ENCODE measurements at places on chromosomes 7 and 10. TPM values are rescaled to one million over a fixed set of nuclear protein-coding genes. Genes with fewer than 3 reads are reported as not detected.
A peak's percentile ranks its signal among the peaks of the same experiment; 100 is the strongest.

DNA sequence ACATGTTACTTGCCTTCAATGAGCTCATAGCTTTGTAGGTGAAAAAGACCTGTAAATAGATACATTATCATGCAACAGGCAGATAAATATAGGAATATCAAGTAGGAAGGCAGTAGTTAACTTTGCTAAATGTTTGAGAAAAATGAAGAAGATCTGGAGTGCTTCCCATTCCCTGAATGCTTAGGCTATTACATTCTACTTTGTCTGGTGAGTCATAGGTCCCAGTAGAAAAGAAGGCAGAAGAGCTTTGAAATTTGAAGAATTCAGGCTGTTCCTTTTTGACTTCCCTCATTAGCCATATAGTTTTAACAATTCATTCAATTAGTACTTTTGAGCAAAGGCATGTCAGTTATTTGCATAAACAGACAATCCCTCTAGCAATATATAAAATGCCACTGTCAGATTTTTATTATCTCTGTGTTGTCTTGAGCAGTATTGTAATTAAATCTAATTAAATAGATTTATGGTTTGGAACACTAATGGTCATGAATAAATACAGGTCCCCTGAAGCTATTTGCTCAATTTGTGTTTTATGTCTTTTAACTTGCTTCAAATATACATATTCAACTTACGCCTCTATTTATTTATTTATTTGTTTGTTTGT is 875.0 kb downstream of the REEP3 start:
- DNase-seq, result no peak

- DNase-seq, result no peak
Measured at GRCh38 chr7:18886832-18887231, 230.6 kb downstream of the TWIST1 start.

DNA sequence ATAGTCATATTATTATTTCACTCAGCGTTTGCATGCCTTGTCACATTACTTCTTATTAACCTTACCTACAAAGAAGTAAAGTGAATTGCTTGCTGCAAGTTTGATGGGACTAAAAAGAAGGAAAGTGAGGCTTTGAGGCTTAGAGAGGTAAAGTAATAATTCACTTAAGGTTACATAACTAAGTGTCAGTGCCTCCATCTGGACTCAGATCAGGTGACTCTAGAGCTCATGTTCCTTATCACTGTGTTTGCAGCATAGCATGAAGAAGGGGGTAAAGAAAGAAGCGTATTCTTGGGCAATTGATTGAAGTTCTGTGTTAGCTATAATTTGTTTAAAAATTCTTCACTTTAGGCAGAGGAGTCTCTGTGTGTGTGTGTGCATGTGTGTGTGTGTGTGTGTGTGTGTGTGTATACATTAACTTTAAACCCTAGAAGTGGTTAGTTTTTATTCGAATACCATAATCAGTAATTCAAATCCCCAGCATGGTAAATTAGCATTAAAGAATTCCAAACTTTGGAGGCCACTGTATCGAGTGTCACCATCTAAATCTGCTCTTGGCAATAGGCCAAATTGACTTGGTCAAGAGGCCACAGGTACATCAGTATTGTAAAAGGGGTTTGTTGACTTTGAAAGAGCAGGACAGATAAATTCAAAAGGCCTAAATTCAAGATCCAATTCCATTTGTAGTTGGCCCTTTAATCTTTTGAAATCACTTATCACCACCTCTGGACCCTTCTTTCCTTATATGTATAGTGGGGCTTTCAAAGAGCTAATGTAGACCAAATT is 2.2 kb upstream of the PON3 start:
- DNase-seq, result no peak

- DNase-seq, result peak; percentile 61
Measured at GRCh38 chr7:73623798-73624668, at the start of gene MLXIPL. MLXIPL (minus strand) TSS chr7:73624522; CDS start chr7:73624492, 30 bp downstream.

DNA sequence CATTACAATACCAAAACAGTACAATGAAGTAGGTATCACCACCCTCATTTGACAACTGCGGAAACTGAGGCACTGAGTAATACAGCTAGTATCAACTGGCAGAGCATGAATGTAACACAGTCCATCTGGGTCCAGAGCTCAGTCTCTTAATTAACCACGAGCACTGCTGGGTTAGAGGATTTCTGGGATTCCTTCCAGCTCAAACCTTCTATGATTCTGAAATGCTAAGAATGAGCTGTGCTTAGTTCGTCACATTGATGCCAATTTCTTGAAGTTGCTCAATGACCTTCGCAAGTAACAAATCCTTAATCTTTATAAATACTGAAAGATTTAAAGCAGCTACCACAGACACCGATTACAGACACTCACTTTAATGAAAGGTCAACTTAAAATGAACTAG is 62.5 kb downstream of the SGMS1 start:
- DNase-seq, result no peak

DNA sequence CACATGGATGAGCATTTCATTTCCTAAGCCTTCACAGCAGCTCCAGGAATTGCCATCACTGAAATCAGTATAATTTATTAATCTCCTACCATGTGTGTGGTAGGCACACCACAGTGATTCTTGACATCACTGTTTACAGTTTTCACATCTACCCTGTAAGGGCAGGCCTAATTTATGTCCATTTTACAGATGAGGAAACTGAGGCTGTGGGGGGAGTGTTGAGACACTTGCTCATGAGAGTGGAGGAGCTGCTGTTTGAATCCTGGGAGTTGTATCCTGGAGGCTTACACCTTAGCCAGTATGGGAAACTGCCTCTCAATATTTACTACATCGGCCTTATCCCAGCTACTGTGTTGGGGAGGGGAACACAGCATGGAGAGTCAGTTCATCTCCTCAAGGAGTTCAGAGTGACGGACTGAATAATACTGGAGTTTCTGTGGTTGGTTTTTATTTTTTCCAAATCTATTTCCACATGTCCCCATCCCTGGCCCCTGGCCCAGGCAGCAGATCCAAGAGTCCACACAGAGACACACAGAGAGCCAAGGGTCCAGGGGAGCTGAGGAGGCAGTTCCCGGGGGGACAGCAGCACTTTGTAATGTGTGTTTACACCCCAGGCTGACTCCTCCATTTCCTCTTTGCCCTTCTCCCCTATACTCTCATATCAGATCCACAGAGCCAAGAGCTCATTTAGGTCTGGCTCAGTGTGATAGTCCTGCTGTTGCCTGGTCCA is 13.2 kb downstream of the UBTD1 start:
- no peak for DNase-seq

GRCh38 chr10:77641788-77642397 is 4.3 kb upstream of the KCNMA1 start:
- DNase-seq, result peak; percentile 61

GRCh38 chr10:62083412-62084267 is 182.1 kb downstream of the ARID5B start:
- DNase-seq, result no peak

DNA sequence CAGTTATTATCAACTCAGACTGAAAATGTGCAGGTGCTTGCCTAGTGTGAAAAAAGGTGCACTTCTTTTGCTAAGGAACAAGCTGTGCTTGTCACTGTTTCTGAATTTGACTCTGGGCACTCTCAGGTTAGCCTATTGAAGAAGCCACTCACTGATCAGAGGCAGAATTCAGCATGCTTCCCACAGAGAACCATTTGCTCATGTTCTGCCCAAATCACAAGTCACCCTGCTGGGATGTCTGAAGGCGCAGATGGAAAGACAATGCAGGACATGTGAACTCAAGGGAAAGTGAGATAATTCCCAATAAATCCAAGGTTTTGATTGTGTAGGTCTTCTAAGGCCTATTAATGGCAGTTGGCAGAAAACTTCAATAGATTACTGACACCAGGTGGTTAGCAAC is 47.8 kb upstream of the CSTF2T start:
- no peak for DNase-seq

- no peak for DNase-seq
Measured at GRCh38 chr7:112529521-112529920, 48.7 kb downstream of the LSMEM1 start.

- DNase-seq, result no peak
Measured at GRCh38 chr10:121595351-121595805, 2.9 kb downstream of the FGFR2 start.

DNA sequence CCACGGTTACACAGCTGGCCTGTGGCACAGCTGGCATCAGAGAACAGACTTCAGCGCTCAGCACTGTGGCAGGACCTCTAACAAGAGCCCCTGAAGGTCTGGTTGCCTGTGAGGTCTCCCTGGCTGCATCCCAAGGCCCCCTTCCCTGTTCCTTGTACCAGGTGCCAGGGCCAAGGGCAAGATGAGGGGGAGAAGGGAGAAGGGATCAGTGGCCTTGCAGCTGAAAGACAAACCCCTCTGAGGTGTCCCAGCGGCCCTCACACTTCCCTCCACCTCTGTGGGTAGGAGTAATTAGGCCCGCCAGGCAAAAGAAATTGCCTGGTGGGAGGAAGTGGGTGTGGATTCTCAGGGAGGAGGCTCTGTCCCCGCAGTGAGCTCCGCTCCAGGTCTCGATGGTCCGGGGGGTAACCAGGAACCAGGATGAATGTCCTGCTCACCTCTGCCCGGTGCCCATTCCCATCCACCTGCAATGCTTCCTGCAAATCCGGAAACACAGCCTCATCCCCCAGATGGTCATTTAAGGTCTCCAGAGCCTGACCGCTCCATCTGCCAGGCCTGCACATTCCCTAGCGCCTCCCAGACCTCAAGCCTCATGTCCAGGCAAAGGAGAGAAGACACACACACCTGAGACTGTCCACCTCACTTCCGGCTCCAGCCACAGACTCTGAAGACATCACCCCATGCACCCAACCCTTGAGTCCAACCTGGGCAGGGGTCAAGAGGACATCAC is 22.7 kb downstream of the GRID2IP start:
- DNase-seq, result no peak

SCART1 gene
- 0.74 TPM for polyA plus RNA-seq

ADCYAP1R1 gene
- polyA plus RNA-seq, result not detected

KLF14 gene
- polyA plus RNA-seq, result not detected

LEP gene
- polyA plus RNA-seq, result not detected

DGKI gene
- polyA plus RNA-seq, result not detected

CLDN3 gene
- not detected for polyA plus RNA-seq

CDHR1 gene
- 5.9 TPM for polyA plus RNA-seq

PRLHR gene
- not detected for polyA plus RNA-seq

PLA2G12B gene
- not detected for polyA plus RNA-seq

ARHGEF35 gene
- not detected for polyA plus RNA-seq
